ENCODE measurements at places on chromosomes 11 and 22.

- no peak for DNase-seq
Measured at GRCh38 chr11:102680945-102681344, 24.6 kb downstream of the MMP27 start.

GRCh38 chr22:17726928-17727897, 47.1 kb downstream of the BID start:
- DNase-seq = no peak

DNA sequence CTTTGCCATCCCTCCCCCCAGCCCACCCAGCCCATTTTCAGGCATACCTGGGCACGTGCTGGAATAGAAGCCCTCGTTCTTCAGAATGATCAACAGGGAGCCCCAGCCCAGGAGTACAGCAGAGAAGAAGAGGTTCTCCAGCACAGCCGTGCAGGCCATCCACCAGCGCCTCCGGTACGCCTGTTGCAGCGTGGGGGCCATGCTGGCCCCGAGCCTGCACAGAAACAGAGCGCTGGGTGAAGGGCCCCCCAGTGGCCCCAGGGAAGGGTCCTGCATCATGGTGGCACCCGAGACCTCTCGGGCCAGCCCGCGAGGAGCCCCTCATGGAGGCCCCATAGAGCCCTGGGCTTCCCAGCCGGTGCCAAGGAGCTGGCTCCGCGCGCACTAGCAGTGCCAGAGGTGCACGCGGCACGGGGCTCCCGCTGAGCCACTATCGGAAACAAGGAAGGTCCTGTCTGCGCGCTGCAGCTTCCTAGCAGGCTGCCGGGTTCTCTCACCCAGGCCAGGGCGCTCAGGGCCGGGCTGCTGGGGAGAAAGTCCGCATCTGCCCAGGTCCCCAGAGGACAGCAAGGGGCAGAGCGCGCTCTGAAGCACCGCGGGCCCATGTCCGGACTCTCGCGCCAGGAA, 1.5 kb downstream of the SLC43A1 start:
- peak; percentile 54 for DNase-seq

DNA sequence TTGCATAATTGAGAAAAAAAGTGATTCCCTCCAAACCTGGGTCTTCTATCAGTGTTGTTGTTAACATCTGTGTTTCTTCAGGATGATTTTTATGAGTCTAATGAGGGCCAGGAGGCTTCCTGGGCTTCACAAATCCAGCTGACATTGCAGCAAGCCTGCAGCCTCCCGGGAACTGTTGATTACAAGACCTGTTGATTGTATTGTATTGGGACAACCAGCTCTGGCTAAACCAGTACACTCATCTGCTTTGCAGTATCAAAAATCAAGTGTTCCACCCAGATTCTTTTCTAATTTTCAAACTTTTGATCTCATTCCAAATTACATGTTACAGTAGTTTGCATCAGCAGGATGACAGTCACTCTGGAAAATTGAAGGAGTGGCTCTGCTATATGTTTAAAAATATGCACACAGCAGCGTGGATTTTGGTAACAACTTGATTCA, 16.1 kb upstream of the PRSS23 start:
- DNase-seq = peak; percentile 17

- peak; percentile 37 for DNase-seq
Measured at GRCh38 chr22:33515795-33516194, 404.5 kb downstream of the LARGE1 start.

GRCh38 chr11:10295064-10295901, 1.3 kb upstream of the SBF2 start:
- no peak for DNase-seq

DNA sequence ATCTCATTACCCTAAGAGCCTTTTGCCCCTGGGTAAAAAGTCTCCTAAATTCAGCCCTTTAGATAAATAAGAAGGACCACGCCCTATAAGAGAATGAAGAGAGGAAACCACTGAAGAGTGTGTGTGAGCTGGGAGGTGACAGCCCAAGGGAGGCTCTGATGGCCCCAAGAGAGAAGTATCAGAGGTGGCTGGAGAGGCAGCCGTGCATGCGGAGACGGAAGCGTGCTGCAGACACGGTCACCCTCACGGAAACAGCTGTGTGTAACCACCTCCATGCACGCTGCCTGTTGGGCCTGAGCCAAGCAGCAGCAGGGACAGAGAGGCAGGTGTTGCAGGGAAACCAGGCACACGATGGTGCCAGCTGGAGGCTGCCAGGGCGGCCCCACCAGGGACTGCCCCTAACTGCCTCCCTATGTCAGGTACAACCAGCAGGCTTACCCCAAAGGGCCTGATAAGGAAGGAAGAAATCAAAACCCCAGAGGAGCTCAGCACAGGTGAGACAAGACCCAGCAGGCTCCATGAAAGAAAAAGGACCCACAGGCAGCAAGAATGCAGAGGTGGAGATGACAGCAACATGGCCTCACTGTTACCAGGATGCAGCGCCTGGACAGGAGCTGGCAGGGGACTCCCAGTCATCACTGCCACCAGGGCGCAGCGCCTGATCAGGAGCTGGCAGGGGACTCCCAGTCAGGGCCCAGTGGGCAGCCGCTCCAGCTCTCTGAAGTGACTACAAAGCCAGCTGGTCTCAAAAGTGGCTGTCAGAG, 7.8 kb downstream of the LARGE2 start:
- peak; percentile 72 for DNase-seq

DNA sequence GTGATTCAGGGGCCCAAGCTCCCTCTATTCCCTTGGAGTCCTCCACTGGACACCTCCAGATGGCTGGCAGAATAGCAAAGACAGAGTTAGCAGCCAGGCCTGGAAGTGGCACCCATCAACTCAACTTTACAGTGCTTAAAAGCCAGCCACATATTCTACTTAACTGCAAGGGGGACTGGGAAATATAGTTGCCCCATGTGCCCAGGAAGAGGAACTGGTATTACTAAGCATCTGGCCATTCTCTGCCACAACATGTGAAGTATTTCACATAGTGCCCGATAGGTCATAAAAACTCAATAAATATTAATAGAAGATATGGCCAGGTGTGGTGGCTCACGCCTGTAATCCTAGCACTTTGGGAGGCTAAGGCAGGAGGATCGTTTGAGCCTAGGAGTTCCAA, 5.5 kb upstream of the IL10RA start:
- no peak for DNase-seq

- no peak for DNase-seq
Measured at GRCh38 chr11:10017911-10018310, 276.1 kb downstream of the SBF2 start.

GRCh38 chr11:111148953-111149352, 96.6 kb upstream of the POU2AF2 start:
- no peak for DNase-seq

DNA sequence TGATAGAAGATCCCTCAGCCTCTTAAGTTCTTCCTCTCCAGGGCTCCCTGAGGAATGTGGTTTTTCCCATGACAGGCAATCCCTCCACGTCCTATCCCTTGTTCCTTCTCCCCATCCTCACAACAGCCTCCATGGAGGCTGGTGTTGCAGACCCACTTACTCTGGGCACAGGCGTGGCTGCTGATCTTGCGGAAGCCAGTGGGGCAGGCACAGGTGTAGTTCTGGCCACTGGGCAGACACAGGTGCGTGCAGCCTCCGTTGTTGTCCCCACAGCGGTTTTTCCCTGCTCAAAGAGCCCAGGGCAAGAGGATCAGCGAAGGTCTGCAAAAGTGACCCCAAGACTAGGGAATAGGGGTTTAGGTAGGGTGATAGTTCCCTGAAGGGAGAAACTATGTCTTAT, 29.1 kb downstream of the LRP4 start:
- DNase-seq = no peak

GRCh38 chr11:74332291-74332690, 20.9 kb upstream of the P4HA3 start:
- peak; percentile 44 for DNase-seq

DNA sequence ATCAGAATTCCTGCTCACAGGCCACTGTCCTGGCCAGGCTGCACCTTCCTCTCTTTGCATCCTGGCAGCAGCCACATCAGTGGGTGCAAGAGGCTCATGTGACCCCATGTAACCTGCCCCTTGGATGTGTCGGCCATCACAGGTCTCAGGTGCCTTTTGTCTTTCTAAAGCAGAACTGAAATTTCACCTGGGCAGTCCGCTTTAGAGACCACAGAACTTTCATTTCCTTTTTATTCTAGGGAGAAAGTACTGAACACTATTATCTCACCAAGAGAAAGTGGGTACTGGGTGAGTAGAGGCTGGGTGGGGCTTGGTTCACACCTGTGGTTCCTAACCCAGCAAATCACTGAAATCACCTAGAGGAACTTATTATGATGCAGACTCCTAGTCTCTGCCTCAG, 51.7 kb upstream of the NUP160 start:
- DNase-seq = no peak

DNA sequence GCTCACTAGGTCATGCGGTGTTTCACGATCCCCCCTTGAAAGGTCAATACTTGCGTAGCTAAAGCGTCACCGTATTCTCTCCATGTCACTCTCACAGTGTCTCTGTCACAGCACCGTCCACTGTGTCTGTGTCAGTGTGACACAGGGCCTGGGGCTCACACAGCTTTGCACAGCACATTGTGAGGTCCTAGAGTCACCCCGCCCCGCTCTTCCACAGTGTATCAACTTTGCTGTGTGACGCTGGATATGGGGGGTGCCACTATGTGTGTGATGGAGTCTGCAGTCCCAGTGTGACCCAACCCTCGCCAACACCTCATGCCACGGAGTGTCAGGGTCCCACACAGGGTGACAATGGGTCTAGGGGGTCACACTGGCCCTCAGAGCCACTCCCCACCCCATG, 583 bp downstream of the P4HA3 start:
- no peak for DNase-seq

- no peak for DNase-seq
Measured at GRCh38 chr11:32487270-32487669, 51.9 kb upstream of the WT1 start.

DNA sequence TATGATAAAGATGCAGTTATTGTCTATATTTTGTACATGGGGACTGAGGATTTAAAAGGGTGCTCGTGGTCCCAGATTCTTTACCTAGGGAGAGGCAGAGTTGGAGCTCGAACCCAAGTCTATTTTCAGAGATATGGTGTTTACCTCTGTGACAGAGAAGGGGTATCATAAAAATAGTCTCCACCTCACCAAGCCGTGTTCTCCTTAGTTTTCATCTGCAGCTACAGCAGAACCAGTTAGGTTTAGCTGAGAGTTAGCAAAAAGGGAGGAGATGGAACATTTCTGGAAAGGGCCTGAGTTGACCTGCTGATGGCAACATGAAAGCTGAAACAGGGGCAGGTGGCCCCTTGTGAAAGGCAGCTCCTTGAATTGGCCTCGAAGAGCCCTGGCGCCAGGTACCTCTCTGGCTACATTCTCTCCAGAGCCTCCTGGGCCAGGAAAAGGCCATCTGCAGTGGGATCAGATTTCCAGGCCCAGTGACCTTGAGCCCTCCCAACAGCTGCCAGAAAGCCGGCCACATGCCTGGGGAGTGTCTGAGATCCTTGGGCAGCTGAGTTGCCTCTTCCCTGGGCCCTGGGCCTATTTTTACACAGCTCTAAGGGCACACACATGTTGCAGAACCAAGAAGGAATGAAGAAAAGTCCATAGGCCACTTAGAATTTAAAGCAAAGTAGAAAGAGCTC, 136.6 kb downstream of the NAV2 start:
- no peak for DNase-seq

- DNase-seq = no peak
Measured at GRCh38 chr11:66651016-66651415, 12.5 kb downstream of the RBM4 start.

- no peak for DNase-seq
Measured at GRCh38 chr11:64947208-64947814, 11.6 kb upstream of the GPHA2 start.

DNA sequence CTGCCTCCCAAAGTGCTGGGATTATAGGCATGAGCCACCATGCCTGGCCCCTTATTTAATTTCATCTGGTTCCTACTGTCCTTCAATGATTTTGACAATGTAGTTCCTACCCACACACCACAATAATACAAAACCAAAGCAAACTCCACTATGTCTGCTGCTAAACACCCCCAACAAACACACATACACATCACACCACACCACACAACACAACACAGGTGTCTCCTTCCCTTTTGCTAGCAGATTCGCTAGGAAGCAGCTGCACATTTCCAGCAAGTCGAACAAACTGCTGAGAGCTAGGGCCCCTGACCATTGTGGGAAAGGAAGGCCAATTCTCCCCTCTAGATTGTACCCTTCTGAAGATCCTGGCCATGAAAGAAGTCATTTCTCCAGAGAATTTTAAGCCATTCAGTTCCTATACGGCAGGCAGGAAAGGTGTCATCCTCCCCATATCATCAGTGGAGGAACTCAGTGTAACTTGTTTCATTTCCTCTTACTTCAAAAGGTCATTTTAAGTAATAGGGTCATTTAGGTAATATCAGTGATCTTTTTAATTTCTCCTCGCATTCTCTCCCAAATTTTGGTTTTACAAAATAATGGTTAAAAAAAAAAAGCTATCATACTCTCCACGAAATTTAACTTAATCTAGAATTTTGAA, 18.5 kb downstream of the NUMA1 start:
- DNase-seq = no peak

DNA sequence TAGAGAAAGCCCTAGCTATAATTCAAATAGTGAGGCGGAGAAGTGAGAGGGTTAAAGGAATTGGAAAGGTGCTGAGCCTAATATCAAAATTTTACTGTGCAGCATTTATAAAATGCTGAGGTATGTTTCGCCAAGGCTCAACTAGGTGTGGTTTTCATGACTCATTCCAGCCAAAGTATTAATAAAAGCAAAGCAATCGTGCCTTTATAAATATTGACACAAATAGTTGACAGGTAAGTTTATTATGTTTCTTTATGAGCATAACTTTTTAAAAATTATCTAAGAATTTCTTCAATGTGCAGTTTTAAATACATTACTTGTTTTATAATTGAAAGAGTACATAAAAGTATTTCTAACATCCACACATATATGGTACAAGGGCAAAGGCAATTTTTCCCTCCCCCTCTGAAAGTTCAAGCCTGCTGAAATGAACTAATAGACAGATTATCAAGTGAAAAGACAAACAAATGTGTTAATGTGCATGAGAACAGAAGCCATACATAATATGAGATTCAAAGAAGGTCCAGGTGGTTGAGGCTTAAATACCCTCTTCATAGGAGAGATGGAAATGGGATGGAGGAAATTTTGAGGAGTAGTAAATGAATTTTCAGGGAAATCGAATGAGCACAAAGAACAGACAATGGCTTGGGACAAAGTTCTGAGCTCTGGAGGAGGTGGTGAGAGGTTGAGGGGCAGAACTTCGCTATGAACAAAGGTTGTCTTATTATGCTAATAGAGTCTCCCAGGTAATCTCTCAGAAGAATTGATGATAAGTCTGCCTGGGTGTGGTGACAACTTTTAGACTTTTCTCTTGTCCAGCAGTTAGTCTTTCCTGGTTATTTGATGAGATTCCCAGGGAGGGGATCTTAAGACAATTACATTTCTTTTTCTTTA, 326.5 kb downstream of the BUD13 start:
- DNase-seq = peak; percentile 80

- DNase-seq = no peak
Measured at GRCh38 chr22:39528080-39528661, 4.4 kb downstream of the RPS19BP1 start.

Data from small intestine (tissue), 16 donors.